ENCODE measurements at places on chromosomes 7 and 10. TPM values are rescaled to one million over a fixed set of nuclear protein-coding genes. Genes with fewer than 3 reads are reported as not detected.
A peak's percentile ranks its signal among the peaks of the same experiment; 100 is the strongest.

- H3K4me3 ChIP-seq = no peak overlapping the region
- no peaks in the 10 kb centered on the region for H3K27me3 ChIP-seq
- peaks cover 2% of the 10 kb centered on the region for H3K4me1 ChIP-seq
- H3K27ac ChIP-seq = no peak overlapping the region
These were observed 106.8 kb downstream of the CYP26A1 start for GRCh38 chr10:93180482-93180931.

KIAA1549 gene
- polyA plus RNA-seq = 2.5 TPM

ZFAND2A gene
- 34.9 TPM for polyA plus RNA-seq

DNA sequence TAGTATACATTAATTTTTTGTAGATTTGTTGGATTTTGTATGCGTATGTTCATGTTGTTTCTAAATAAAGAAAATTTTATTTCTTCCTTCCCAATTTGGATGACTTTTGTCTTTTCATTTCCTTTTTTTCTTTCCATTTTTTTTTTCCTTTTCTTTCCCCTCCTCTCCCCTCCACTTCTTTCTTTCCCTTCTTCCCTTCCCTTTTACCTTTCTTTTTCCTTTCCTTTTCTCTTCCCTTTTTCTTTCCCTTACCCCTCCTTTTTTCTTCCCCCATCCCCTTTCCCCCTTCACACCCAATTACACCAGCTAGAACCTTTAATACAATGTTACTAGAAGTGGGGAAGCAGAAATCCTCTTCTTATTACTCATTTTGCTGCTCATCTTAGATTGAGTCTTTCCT is 6.0 kb downstream of the KIF20B start:
- no peaks in the 10 kb centered on the region for H3K4me1 ChIP-seq
- H3K27me3 ChIP-seq = no peaks in the 10 kb centered on the region
- no peaks in the 10 kb centered on the region for H3K36me3 ChIP-seq
- H3K4me3 ChIP-seq = no peak overlapping the region

DNA sequence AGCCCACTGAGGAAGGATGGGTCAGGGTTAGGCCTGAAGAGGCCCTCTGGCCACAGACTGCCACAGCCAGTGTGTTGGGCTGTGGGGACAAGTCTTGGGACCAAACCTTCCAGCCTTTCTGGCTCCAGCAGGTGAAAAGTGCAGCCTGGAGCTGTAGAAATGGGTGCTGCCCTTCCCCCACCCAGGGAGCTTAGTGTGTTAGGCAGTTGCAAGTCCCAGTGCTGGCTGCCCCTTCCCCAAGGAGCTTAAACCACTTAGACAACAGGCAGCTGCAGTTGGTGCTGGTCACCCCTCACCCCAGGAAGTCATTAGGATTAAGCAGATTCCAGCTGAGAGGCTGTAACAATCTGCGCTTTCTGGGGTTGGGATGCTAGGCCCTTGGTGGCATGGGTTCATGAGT is 563.3 kb downstream of the NRG3 start:
- no peak overlapping the region for H3K27ac ChIP-seq
- no peak overlapping the region for H3K4me3 ChIP-seq
- DNase-seq = no peak
- no peaks in the 10 kb centered on the region for H3K36me3 ChIP-seq
- H3K4me1 ChIP-seq = no peaks in the 10 kb centered on the region

DNA sequence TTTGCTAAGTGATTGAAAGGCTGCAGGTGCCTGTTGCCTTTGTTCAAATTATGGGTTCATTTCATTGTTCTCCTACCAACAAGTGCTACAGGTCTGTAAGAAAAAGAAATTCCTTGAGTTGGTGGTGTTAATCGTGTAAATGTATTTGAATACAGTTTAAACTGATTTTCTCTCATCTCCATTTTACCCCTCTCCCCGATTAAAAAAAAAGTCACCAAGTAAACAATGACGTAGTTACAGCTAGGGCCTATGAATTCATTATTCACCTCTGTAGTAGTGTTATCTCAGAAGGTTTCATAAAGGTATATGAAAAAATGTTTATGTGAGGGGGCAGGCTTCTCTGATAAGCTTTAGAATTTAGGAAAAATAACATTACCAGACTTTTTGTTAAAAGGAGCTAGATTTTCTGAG is 1.1 kb downstream of the REEP3 start:
- peak overlapping the region; percentile 99 for H3K27ac ChIP-seq
- no peaks in the 10 kb centered on the region for H3K27me3 ChIP-seq
- peaks cover 3% of the 10 kb centered on the region for H3K4me1 ChIP-seq
- H3K4me3 ChIP-seq = peak overlapping the region; percentile 75

- H3K36me3 ChIP-seq = no peaks in the 10 kb centered on the region
- H3K27ac ChIP-seq = no peak overlapping the region
- H3K4me3 ChIP-seq = no peak overlapping the region
- no peaks in the 10 kb centered on the region for H3K27me3 ChIP-seq
- no peak for DNase-seq
These were observed 12.0 kb upstream of the LIPA start for GRCh38 chr10:89263531-89263930.

- H3K36me3 ChIP-seq = no peaks in the 10 kb centered on the region
- H3K4me3 ChIP-seq = no peak overlapping the region
- DNase-seq = no peak
- H3K27ac ChIP-seq = no peak overlapping the region
- peaks cover 5% of the 10 kb centered on the region for H3K4me1 ChIP-seq
- no peaks in the 10 kb centered on the region for H3K27me3 ChIP-seq
These were observed 19.0 kb upstream of the PDE1C start for GRCh38 chr7:32089256-32089655.

DNA sequence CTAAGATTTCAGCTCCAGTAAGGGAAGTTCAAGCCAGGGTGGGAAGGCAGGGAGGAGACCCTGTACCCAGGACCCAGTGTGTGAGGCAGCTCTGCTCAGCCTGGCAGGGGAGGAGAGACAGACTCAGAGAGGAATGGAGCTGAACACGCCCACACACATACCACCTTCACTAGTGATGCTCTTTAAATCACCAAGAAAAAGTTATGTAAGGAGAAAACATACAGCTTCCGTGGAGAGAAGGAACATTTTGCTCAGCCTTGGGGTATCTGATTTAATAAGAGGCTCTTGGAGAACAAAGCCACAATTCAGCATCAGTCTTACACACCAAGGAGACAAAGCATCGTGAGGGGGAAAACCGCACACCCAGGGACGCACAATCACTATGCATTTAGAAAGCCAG is 62.9 kb downstream of the PRKAG2 start:
- DNase-seq = no peak
- no peak overlapping the region for H3K27ac ChIP-seq
- H3K27me3 ChIP-seq = no peaks in the 10 kb centered on the region
- H3K4me3 ChIP-seq = no peak overlapping the region
- H3K36me3 ChIP-seq = no peaks in the 10 kb centered on the region

GRCh38 chr7:41808541-41808940 is 105.7 kb upstream of the INHBA start:
- H3K4me1 ChIP-seq = no peaks in the 10 kb centered on the region
- DNase-seq = no peak
- no peaks in the 10 kb centered on the region for H3K27me3 ChIP-seq
- no peak overlapping the region for H3K27ac ChIP-seq
- H3K4me3 ChIP-seq = no peak overlapping the region
- H3K36me3 ChIP-seq = no peaks in the 10 kb centered on the region

DCLRE1A gene
- polyA plus RNA-seq = 4.3 TPM

LMTK2 gene
- polyA plus RNA-seq = 8.5 TPM

EPHA1 gene
- 0.21 TPM for polyA plus RNA-seq

EBLN1 gene
- polyA plus RNA-seq = not detected

- no peak for DNase-seq
- H3K27ac ChIP-seq = no peak overlapping the region
These were observed 76.0 kb downstream of the PHYHIPL start for GRCh38 chr10:59252491-59252890.

- no peaks in the 10 kb centered on the region for H3K36me3 ChIP-seq
- peaks cover 10% of the 10 kb centered on the region for H3K4me1 ChIP-seq
- no peak overlapping the region for H3K4me3 ChIP-seq
- H3K27me3 ChIP-seq = no peaks in the 10 kb centered on the region
- DNase-seq = no peak
These were observed 50.3 kb upstream of the ZEB1 start for GRCh38 chr10:31268444-31269303.

DNA sequence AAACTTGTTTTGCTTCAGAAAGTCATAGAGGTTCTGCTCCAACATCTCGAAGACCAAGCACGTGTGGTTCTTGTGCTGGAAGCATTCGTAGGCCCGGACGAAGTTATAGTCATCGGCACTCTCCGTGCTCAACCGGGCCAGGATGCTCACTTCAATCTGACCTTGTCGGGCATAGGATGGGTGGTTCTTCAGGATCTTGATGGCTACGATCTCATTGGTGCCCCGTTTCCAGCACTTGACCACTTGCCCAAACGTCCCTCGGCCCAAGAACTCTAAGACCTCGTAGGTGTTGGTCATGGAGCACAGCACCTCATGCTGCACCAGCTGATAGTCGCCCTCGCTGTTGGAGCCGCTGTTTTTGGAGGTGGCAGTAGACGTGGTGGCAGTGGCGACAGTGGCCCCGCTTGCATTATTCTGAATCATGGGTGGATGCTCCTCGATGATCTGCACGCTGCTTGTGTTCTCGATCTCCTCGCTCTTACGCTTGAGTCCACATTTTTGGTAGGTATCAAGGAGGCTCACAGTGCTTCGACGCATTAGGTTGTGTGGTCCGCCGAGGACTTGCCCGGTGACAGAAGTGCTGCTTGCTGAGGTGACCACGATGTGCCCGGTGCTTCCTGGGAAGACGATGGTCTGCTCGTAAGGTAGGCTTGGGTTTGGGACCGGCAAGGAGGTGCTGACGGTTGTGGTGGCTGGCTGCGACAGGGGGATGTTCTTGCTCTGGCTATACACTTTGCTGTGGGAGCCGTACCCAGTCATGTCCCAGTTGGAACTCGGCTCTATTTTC is 61.4 kb downstream of the HIPK2 start:
- H3K4me1 ChIP-seq = no peaks in the 10 kb centered on the region
- H3K36me3 ChIP-seq = no peaks in the 10 kb centered on the region
- DNase-seq = no peak

SKIDA1 gene
- 1.1 TPM for polyA plus RNA-seq

SLC35G1 gene
- polyA plus RNA-seq = 5.7 TPM

GRCh38 chr10:13973742-13974141 is 357.0 kb downstream of the FRMD4A start:
- no peak overlapping the region for H3K4me3 ChIP-seq
- no peak overlapping the region for H3K27ac ChIP-seq
- DNase-seq = no peak
- H3K27me3 ChIP-seq = no peaks in the 10 kb centered on the region
- H3K36me3 ChIP-seq = no peaks in the 10 kb centered on the region
- no peaks in the 10 kb centered on the region for H3K4me1 ChIP-seq

LRRC61 gene
- polyA plus RNA-seq = 18.5 TPM

GRCh38 chr7:34022626-34023025 is 117.3 kb downstream of the BMPER start:
- no peaks in the 10 kb centered on the region for H3K36me3 ChIP-seq
- H3K27ac ChIP-seq = no peak overlapping the region

ZSCAN25 gene
- 9.8 TPM for polyA plus RNA-seq

- DNase-seq = no peak
- no peaks in the 10 kb centered on the region for H3K4me1 ChIP-seq
- H3K4me3 ChIP-seq = no peak overlapping the region
- H3K27ac ChIP-seq = no peak overlapping the region
- H3K27me3 ChIP-seq = no peaks in the 10 kb centered on the region
These were observed 29.2 kb upstream of the GALNTL5 start for GRCh38 chr7:151927011-151927410.

DNA sequence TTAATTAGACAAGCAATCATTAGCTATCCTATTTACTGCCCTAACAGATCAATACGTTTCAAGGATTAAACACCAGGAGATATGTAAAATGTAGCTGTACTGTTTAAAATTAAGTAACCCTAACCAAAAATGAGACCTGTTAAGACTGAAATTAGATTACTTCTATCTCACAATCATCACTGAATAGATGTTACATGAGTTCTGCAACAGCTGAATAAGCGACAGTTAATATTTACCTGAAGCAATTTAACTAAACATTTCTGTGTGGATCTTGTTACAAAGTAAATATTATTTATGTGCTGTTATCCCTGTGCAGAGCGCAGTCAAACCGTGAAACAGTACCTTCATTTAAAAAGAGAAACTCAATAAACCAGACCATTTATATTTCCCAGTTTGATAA is 122.5 kb downstream of the RELN start:
- H3K27me3 ChIP-seq = no peaks in the 10 kb centered on the region
- DNase-seq = no peak
- no peaks in the 10 kb centered on the region for H3K4me1 ChIP-seq
- H3K27ac ChIP-seq = no peak overlapping the region

- DNase-seq = no peak
- no peak overlapping the region for H3K4me3 ChIP-seq
- no peaks in the 10 kb centered on the region for H3K27me3 ChIP-seq
- no peaks in the 10 kb centered on the region for H3K36me3 ChIP-seq
- H3K27ac ChIP-seq = no peak overlapping the region
These were observed 4.0 kb downstream of the VSTM4 start for GRCh38 chr10:49111320-49111698.

GRCh38 chr10:15310776-15311568 is 60.1 kb downstream of the FAM171A1 start:
- H3K4me3 ChIP-seq = no peak overlapping the region
- H3K4me1 ChIP-seq = peaks cover 6% of the 10 kb centered on the region
- H3K27ac ChIP-seq = no peak overlapping the region

GRCh38 chr7:130270947-130271800 is 4.5 kb downstream of the CPA2 start:
- H3K27ac ChIP-seq = no peak overlapping the region
- no peak overlapping the region for H3K4me3 ChIP-seq
- H3K27me3 ChIP-seq = no peaks in the 10 kb centered on the region
- no peaks in the 10 kb centered on the region for H3K36me3 ChIP-seq
- H3K4me1 ChIP-seq = no peaks in the 10 kb centered on the region

DNA sequence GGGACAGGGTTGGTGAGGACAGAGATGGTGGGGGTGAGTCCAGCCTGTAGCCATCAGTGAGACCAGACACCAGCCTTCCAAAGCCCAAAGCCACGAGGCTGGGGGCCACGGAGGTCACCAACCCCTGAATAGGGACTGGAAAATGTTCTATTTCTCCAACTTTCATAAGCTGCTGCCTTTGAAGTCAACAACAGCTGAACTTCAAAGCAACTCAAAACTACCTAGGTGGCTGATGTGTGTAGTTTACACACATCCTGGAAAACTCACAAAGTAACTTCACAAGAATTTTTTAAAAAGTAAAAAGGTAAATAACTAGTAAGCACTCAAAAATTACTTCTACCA is 88.8 kb downstream of the CHST15 start:
- H3K27me3 ChIP-seq = no peaks in the 10 kb centered on the region
- no peaks in the 10 kb centered on the region for H3K36me3 ChIP-seq
- DNase-seq = no peak
- H3K4me3 ChIP-seq = no peak overlapping the region

DNA sequence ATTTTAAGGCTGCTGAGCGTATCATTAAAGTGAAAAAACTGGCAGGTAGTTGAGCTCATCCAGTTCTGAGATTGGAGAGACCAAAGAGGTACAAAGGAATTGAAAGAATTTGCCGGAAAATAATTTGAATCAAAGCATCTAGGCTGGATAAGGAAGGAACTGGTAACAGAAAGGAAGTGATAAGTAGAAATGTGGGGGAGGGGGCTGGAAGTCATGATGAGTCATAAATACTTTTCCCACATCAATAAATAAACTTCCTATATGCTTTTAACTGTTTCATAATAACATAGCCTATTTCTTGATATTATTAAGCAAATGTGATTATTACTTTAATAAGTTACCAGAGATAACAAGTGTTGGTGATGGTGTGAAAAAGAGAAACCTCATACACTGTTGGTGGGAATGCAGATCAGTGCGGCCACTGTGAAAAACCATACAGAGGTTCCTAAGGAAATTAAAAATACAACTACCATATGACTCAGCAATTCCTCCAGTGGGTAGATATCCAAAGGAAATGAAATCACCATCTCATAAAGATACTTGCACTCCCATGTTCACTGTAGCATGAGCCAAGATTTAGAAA is 27.0 kb downstream of the ZNF438 start:
- no peaks in the 10 kb centered on the region for H3K4me1 ChIP-seq
- no peak overlapping the region for H3K4me3 ChIP-seq
- no peaks in the 10 kb centered on the region for H3K36me3 ChIP-seq
- no peaks in the 10 kb centered on the region for H3K27me3 ChIP-seq
- no peak overlapping the region for H3K27ac ChIP-seq
